ENCODE measurements at places on chromosomes 5 and 9.

DNA sequence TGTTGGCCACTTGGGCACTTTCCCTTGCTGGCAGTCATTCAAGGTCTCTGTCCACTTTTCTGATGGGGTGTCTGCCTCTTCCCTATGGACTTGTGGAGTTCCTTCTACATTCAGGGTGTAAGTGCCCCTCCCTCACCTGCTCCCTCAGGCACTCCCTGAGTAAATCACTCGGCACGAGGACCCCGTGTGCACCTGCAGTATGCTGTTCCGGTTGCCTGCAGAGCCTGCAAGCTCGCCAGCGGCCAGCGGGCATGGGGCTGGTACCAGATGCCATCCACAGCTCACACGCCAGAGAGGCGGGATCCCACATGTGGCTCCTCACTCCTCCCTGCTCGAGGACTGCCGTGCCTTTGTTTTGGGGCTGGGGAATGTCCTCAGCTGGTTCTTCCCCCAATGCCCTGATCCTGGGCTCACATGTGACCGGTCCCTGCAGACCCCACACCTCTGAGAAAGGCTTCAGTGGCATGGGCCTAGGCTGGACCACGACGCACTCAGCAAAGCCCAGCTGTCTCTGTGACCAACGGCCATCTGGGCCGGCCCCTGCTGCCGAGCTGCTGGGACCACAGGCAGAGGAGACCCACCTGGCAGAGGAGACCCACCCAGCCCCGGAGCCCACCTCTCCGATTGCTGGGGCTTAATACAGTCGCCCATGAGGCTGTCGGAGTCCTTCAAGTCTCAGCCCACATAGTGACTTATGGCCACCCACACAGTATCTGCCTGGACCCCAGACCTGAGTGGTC is 46.1 kb upstream of the CLPTM1L start:
- DNase-seq: no peak

DNA sequence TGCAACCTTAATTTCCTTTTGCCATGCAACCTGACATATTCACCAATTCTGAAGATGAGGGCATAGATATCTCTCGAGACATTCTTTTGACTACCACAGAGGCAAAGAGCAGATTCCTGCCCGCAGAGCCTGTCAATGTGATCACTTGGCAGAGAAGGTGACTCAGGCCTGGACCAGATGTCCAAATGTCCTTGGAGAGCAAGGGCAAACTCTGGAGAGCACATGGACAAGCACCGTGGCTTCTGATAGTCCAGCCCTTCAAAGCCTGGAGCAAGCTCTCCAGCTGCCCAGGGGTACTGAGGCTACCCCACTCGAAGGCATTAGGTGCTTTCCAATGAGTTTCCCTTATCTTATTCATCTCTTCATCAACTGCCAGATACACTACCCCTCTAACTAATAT is 50.4 kb upstream of the ALDH1B1 start:
- DNase-seq: no peak

DNA sequence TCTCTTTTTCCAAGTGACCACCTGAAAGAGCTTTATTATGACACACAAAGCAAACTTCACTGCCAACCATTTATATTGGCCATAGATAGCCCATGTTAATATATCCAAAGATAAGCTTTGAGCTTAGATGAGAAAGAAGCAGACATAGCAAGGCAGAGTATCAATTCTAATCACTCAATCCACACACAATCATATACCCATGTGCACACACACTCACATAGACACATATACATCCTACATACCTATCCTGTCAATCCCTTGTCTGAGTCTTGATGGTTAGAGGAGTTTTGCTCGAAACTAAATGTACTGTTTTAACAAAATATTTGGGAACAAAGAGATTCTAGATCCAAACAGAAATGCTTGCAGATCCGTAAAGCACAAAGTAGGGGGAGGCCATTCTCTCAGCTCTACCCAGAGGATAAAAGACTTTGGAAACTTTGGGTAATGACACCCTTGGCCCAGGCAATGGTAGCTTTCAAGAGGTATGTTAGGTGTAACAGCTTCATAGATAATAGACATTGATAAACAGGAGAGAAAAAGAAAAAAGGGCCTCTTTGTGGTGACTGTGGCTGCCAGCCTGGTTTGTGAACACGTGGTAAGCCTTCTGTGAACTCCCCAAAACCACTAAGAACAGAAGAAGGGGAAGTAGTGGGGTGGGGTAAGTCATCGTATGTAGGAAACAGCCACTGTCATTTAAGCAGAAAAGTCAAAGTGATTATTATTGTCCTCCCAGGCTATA is 121.6 kb downstream of the TLR4 start:
- DNase-seq: no peak

DNA sequence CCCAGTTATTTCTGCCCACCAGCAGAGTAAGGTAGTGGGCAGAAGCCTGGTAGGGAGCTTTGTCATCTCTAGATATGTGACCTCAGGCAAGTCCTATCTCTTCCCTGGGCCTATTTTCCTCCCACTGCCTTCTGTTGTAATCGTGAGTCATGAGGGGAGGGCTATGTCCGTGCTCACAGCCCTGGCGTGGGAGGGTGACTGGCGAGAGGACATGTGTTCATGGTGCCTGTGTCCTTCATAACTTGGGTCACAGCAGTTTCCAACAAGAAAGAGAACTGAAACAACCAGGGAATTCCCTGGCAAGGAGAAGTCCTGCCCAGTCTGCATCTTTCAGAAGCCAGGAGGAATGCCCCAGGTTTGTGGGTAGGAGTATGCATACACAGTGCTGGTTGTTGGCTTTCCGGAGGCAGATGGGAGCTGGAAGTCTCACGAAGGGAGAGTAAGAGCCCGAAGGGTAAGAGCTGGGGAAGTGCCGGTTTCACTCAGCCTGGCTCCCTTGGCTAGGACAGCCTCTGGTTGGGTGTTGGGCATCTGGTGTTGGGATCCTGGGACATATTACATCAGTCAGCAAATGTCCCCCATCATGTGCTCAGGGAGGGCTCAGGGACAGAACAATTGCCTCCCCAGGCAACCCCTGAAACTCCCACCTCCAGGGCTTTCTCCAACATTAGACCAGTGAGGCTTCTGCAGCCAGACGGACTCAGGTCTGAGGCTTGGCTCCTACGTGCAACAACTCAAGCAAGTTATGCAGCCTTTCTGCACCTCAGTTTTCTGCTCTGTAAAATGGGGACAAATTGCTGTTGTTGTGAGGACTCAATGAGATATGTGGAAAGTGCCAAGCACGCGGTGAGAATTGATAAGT is 4.3 kb upstream of the TIFAB start:
- DNase-seq: peak; percentile 95

DNA sequence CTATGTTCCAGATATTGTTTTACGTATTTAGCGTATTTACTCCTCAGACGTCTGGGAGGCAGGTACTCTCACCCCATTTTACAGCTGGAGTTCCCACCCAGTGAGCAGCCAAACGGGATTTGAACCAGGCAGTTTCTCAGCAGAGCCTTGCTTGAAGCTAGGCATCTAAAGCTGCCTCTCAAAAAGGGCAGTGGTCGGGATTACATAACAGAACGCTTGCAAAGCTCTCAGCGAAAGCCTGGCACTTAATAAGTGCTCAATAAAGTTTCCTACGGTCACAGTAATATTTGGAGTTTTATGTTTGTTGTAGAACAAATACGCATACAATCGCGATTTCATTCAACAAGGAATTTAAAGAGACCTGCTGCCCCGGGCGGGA is 286 bp upstream of the BSPRY start:
- DNase-seq: no peak

DNA sequence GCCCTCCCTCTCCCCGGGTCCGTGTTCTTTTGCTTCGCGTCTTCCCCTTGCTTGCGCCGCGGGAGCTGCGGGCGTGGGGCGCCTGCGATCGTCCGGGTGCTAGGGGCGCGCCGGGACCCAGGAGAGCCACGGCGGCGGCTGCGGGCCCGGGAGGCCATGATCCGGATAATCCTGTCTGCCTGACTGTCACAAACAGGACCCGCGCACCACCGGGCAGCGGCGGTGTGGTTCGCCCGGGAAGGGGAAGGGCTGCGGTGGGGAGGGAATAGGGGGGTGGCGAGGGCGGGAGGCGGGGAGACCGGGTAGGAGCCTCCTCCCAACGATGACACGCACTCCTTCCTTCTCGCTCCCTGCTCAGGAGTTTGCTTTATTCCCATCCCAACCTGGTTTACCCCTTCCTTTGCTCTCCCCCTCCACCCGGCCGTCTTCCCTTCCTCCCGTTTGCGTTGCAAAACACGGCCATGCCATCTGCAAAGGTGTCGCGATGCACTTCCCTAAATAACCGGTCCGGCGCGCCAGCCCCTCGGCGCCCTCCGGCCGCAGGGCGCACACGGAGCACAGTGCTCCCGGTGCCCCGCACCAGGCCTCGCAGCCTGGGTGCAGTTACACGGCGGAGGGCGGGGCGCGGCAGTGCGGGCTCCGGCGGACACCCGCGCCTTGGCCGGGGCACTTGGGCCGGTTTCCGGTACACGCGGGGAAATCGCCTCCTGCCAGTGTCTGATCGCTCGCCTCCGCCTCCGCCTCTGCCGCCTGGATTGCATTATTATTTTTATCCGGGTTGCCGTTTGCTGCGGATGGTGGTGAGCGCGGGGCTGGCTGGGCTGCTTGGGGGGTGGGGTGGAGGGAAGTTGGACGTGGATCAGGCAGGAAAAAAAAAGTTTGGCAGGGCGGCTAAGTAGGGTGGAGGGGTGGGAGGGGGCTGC is 1.5 kb downstream of the SMARCA2 start:
- DNase-seq: peak; percentile 77

DNA sequence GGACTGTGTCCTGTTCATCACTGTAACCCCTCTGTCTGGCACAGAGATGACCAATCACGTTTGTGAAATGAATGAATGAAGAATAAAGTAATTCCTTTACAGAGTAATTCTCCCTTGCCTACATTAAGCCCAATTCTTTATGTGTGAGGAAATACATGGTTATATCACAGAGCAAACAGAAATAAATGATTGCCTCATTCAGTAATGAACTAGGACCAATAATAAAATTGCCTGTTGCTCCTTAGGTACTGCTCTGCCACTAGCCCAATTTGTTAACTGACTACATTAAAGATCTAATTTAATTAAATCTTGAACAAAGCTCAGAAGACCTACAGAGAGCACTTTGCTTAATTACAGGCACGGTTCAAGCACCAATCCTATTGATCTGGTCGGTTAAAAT is 121.8 kb downstream of the DCP2 start:
- DNase-seq: no peak

DNA sequence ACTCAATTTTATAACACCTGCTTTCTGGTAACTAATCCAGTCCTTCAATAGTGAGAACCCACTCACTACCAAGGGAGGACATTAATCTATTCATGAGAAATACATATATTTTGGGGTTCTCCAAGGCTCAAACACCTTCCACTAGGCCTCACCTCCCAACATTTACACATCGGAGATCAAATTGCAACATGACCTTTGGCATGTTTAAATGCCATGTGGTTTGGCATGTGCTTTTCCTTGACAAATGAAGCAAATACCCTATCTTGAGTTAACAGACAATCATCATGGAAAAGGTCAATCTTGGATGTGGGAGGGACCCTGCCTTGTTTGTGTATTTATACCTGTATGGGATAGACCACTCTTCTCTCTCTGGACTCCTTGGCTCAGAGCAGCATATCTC is 21.9 kb upstream of the SPINK14 start:
- no peak for DNase-seq

DNA sequence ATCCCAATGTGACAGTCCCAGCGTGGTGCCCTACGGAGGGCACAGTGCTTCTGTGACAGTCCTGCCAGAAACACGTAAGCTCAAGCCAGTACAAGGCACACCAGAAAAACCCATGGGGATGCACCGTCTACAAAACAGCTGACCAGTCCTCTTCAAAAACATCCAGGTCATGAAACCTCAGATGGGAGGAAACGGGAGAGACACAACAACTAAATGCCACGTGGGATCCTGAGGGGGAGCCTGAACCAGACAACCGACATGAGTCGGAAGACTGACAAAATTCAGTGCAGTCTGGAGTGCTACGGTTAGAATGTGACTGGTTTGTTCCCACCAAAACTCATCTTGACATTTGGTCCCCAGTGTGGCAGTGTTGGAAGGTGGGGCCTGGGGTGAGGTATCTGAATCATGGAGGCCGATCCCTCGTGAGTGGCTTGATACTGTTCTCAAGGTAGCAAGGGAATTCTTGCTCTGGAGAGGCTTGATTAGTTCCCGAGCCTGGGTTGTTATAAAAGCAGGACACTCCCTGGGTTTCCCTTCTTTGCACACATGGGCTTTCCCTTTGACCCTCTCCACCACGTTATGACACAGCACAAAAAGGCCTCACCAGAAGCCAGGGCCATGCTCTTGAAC is 55.4 kb downstream of the ADAMTS2 start:
- DNase-seq: no peak

- peak; percentile 15 for DNase-seq
These were observed 90.4 kb upstream of the IL6ST start for GRCh38 chr5:56085193-56085592.

DNA sequence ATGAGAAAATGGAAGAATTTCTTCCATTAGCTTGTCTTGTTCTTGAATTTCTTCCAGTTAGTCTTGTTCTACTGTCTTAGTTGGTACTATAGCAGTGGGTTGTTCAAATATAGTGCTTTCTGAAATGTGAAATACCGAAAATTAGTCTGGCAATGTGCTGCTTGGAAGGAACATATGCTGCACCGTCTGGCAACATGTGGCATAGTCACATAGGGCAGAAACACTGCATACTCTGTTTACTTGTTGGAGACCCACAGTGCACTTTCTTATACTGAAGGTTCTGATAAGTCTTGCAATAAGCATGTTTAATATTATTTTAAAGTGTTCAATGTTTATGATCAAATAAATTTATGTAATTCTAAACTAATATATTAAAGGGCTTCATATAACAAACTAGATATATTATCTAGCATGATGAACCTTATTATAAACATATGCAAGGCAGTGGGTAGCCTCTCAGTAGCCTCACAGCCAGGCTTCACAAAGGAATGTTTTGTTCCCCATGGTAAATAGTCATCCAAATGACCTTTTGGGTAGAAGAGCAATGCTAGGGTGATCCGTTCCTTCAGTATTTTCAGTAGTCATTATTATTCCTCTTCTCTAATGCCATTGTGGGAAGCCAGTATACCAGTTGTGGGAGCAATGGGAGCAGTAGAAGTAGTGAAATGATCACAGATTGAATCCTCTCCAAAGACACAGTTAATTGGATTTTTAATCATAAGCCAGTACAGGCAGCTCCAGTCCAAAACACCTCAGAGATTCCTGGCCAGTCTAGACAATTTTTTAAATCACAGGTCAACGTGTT is 1106.7 kb downstream of the DTWD2 start:
- no peak for DNase-seq

- no peak for DNase-seq
These were observed 7.0 kb downstream of the DOLK start for GRCh38 chr9:128940271-128940921.

GRCh38 chr9:71819115-71819739 is 50.9 kb upstream of the CEMIP2 start:
- peak; percentile 56 for DNase-seq

GRCh38 chr9:127197861-127198430 is 66.6 kb upstream of the GARNL3 start:
- DNase-seq: no peak

- DNase-seq: no peak
These were observed 47.0 kb downstream of the LRSAM1 start for GRCh38 chr9:127498298-127498697.

- DNase-seq: no peak
These were observed 153.3 kb downstream of the CARTPT start for GRCh38 chr5:71872311-71872864.
